ENCODE measurements at places on chromosomes 3 and 15.

DNA sequence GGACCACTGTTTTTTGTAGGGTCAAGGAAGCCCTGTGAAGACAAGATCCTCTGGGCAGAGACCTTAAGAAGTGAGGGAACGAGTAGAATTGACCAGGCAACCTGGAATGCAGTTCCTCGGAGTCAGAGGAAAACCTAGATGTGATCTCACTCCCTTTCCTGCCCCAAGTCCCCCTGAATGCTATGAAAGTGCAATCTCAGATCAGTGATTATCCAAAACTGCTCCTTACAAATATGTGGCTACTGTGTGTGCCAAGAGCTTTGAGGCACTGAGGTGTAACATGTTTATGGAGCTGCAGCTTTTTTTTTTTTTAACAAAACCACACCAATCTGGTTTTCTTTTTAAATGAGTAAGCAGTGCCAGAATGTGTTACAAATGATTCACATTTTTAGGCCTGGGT is 35.8 kb downstream of the THSD4 start:
- DNase-seq = no peak

DNA sequence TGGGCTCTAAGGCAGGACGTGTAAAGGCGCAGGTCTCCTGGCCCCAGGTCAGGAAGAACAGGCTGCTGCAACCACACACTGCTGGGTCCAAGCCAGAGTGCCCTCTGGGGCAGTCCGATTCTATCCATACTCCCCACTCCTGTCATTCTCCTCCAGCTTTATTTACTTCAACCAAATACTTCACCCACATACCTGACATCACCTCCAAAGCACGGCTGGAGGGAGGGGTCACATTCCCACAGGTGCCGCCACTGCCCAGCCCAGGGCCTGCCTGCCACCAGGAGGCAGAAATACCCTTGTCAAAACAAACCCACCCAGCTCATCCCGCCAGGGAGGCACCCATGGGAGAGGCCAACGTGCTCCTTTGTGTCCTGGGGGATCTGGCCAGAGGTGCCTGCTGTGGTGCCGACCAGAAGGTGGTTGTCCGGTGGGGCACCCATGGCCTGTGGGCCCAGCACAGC is 100.4 kb downstream of the DAPK2 start:
- no peak for DNase-seq

- no peak for DNase-seq
These were observed 10.9 kb downstream of the CTDSPL start for GRCh38 chr3:37872413-37873160.

- DNase-seq = no peak
These were observed 17.0 kb downstream of the ZNF280D start for GRCh38 chr15:56716334-56716733.

- no peak for DNase-seq
These were observed 533.1 kb downstream of the TBL1XR1 start for GRCh38 chr3:176663837-176664831.

DNA sequence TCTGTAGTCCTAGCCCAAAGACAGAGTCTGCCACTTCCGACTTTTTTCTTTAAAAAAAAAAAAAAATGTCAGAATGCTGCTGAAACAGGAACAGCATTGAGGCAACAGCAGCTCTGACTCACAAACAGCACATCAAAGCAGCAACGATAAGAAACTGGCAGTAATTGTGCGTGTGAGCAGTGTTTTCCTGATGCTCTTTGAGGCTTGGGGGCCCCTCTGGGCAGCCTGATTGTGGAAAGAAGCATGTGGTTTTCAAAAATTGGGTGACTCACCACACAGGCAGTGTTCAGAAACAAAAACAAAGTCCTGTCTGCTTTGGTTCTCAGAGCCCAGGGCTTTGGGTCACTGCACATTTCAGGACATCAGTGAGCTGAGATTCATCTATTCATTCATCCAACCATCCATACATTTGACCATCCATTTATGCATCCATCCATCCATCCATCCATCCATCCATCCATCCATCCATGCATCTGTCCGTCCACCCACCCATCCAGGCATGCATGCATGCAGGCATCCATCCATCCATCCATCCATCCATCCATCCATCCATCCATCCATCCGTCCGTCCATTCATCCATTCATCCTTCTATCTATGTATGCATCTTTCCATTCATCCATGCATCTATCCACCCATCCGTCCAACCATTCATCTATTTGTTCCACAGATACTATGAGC is 308.4 kb downstream of the RPLP1 start:
- peak; percentile 52 for DNase-seq

DNA sequence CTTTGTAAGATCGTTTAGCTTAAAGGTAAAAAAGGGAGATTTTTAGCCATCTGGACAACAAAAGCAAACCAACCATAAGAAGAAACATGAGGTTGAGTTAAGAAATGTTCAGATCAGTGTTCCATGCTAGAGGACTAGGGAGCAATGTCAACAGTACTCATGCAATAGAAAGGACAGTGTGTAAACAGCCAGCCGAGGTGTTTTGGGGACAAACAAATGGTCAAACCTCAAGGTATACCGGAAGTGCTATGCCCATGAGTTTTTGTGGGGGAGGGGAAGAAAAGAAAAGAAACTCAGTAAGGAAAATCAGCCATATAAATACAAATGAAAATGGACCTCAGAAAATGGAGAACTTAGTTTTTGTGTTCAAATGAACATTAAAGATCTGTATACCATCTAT is 289.5 kb upstream of the GRM7 start:
- DNase-seq = no peak

- no peak for DNase-seq
These were observed 47.2 kb downstream of the FAM227B start for GRCh38 chr15:49573421-49573820.

GRCh38 chr15:76298986-76299385 is 12.3 kb downstream of the ETFA start:
- no peak for DNase-seq

DNA sequence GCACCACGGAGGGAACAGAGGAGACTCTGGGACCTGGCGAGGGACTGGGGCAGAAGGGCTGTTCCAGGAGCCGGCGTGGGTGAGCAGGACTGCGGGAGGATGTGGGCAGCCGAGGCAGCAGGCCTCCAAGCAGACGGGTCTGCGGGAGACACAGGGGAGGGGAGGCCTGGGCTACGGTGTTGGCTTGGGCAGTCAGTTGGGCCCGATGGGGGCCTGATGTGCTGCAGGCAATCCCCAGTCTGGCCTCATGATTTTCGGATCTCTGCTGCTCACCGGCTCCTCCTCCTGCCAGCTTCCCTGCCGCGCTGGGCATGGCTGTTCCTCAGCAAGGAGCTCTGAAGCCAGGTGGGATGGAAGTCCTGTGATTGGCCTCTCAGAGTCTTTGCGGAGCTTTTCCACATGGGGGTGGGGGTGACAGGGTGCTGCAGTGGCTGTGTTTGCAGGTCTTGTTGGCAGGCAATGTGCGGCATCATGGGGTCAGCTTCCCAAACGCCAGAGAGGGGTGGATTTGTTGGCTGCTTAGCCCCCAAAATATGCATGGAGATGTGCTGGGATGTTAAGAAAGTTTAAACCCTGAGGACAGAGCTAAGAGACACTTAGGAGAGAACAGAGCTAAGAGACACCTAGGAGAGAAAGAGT is 19.3 kb downstream of the MINAR1 start:
- no peak for DNase-seq

GRCh38 chr15:67114846-67115585 is 49.6 kb downstream of the SMAD3 start:
- no peak for DNase-seq

- no peak for DNase-seq
These were observed 55.8 kb upstream of the VILL start for GRCh38 chr3:37934631-37935289.

DNA sequence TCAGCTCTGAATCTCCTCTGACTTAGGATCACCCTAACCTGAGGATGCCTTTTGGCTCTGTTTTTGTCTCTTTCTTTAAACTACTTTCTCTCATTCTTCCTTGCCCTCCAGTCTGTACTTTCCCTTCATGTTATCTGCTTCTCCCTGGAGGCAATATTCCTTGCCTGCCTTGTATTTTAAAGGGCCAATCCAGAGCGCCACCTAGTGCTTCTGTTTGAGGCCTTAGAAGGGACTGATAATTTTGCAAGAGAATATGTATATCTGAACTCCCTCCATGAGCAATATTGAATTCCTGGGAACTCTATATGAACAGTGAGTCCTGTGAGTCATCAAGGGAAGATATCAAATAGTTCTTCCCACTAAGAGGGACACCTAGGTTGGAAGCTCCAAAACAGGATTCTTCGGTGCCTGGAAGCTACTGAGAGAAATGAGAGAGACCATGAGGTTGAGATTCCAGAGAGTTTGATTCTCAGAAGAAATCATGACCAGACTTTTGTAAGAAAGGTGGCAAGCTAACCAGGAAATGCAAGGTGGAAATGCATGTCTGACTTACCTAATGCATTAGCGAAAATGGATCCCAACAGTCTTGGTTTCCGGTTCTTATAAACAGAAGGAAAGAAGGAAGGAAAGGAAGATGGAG is 203.8 kb upstream of the CD96 start:
- peak; percentile 2 for DNase-seq

DNA sequence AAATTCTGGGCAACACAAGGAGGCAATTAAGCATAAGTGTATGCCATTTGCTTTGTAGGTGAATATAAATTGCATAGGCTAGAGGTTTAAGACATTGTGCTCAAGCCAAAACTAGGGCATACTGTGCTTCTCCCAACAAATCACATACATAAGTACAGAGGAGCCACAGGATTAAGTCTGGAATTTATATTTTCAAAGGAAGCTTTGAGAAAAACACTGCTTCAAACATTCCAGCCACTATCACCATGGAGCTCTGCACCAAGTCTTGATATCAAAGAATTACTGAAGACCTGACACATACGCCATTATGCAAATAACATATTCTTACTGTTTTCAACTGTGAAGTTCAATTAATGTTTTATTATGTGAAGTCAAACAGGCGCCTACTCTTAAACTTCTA is 119.4 kb upstream of the NPHP3 start:
- no peak for DNase-seq

DNA sequence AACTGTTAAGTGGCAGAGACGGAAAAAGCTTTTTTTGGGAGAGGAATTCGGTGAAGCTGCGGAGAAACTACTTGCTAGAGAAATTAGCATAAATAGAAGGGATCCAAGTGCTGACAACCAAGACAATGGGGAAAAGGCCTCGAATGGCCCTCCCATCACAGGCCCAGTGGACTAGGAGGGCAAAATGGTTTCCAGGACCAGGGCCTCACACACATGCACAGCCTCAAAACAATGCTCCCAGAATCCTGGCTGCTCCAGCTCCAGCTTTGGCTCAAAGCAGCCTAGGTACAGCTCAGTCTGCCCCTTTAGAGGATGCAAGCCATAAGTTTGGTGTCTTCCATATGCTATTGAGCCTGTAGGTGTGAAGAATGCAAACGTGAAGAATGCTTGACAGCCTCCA is 388.2 kb downstream of the OTOL1 start:
- no peak for DNase-seq

- DNase-seq = no peak
These were observed 82.6 kb downstream of the ARHGAP31 start for GRCh38 chr3:119376758-119377157.
